ENCODE measurements at places on chromosomes 7 and 10. TPM values are rescaled to one million over a fixed set of nuclear protein-coding genes. Genes with fewer than 3 reads are reported as not detected.
A peak's percentile ranks its signal among the peaks of the same experiment; 100 is the strongest.

ATOH7 gene
- not detected for total RNA-seq

MACC1 gene
- total RNA-seq: not detected

NUTM2E gene
- total RNA-seq: 0.52 TPM

DNA sequence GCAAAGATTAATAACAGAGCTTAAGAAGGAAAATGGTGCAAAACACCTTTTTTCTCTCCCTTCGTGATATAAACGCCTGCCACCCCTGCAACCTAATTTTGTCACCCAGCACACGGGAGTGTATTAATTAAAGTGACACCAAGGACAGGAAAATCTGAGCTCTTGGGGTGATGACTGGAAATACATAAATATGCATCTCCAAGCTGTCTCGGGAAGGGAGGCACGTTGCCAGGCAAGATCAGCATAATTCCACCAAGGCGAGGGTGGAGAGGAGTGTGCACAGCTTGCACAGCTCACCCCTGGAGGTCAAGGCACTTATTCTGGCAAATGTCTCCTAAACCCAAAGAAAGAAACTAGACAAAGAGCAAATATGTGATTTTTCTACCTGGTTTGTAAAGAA lies 700.9 kb downstream of the GRID1 start:
- H3K27me3 ChIP-seq: peaks cover 10% of the 10 kb centered on the region
- no peak for DNase-seq
- peaks cover 3% of the 10 kb centered on the region for H3K36me3 ChIP-seq
- H3K4me3 ChIP-seq: no peak overlapping the region
- H3K27ac ChIP-seq: no peak overlapping the region

- H3K4me3 ChIP-seq: no peak overlapping the region
- peaks cover 92% of the 10 kb centered on the region for H3K4me1 ChIP-seq
- no peak for DNase-seq
- no peaks in the 10 kb centered on the region for H3K27me3 ChIP-seq
Measured at GRCh38 chr7:130907439-130907838, 173.4 kb upstream of the KLF14 start.

- no peak overlapping the region for H3K4me3 ChIP-seq
- H3K36me3 ChIP-seq: no peaks in the 10 kb centered on the region
- H3K27me3 ChIP-seq: no peaks in the 10 kb centered on the region
- H3K4me1 ChIP-seq: peaks cover 28% of the 10 kb centered on the region
- peak overlapping the region; percentile 32 for H3K27ac ChIP-seq
Measured at GRCh38 chr7:140876519-140877248, 48.0 kb downstream of the BRAF start.

GRCh38 chr7:156378806-156379205 lies 261.8 kb upstream of the RNF32 start:
- no peak for DNase-seq
- peaks cover 3% of the 10 kb centered on the region for H3K4me1 ChIP-seq
- H3K27ac ChIP-seq: no peak overlapping the region
- H3K4me3 ChIP-seq: no peak overlapping the region

- H3K36me3 ChIP-seq: no peaks in the 10 kb centered on the region
- no peak for DNase-seq
- no peak overlapping the region for H3K4me3 ChIP-seq
- no peaks in the 10 kb centered on the region for H3K4me1 ChIP-seq
Measured at GRCh38 chr10:7003831-7004395, 406.9 kb downstream of the SFMBT2 start.

DNA sequence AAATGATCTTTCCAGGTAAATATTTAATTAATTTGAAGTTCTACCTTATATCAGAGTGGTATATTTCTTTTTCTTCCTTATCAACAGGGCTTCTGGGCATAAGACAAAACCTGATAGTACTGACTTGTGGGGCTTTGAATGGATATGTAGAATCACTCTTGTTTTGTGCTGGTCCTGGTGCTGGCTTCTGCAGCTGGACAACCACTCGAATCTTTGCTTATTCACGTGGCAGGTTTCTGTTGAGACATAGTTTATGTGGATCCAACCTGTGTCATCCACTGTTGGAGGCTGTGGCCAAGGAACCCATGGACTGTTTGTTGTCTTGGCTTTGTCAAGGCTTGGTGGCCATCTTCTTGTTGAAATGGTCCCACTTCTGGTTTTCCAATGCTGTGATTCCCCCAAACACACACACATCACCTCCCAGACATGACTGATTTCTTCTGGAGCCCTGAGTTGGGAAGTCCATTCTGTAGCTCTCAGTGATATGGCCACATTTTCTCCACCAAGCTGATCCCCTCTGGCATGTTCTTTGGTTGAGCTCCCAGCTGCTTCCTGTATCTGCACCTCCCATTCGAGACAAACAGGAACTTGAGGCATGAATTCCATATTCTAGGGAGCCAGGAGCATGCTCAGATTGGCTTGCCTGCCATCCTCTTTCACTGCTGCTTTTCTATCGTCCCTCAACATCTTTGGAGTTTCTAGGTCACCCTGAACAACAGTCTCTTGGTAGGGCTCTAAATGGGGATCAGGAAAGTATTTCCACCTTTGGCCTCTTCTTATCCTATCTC lies 19.5 kb downstream of the TAS2R41 start:
- H3K27me3 ChIP-seq: no peaks in the 10 kb centered on the region
- H3K4me3 ChIP-seq: no peak overlapping the region
- H3K4me1 ChIP-seq: peaks cover 14% of the 10 kb centered on the region

Data from chondrocyte (in vitro differentiated cells).